Natural killer cell treated with Interleukin-12 subunit alpha and Interleukin-12 subunit beta and Interleukin-15 and Interleukin-18, amount 100 ng/mL, for 72 hours (primary cell): ENCODE measurements at places on chromosomes 2 and 18. TPM values are rescaled to one million over a fixed set of nuclear protein-coding genes. Genes with fewer than 3 reads are reported as not detected.

EMX1 gene
- total RNA-seq: not detected

- DNase-seq: no peak
Observed at GRCh38 chr2:38301969-38302702, 74.9 kb downstream of the ATL2 start.

GRCh38 chr2:25445464-25445863 lies 103.7 kb upstream of the DNMT3A start:
- no peak for DNase-seq

DNA sequence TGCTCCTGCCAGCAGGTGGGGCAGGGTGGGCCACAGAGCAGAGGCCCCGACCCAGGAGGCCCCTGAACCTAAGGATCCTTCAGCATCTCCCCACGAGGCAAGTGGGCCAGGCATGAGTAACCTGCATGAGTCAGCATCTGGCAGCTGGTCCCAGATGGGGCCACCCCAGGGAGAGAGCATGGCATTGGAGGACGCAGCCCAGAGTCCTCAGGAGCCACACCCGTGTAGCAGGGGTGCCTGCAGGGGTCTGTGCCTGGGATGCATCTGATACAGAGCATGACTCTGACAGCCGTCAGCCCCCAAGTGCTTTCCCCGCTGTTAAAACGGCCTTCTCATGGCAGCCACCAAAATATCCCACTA lies 185.6 kb upstream of the SALL3 start:
- no peak for DNase-seq

LIPG gene
- total RNA-seq: 0.19 TPM

- DNase-seq: no peak
Observed at GRCh38 chr18:43046322-43046721, 69.2 kb downstream of the RIT2 start.

GRCh38 chr18:23317975-23318675 lies 135.0 kb upstream of the RIOK3 start:
- no peak for DNase-seq

HOXD4 gene
- total RNA-seq: not detected

DNA sequence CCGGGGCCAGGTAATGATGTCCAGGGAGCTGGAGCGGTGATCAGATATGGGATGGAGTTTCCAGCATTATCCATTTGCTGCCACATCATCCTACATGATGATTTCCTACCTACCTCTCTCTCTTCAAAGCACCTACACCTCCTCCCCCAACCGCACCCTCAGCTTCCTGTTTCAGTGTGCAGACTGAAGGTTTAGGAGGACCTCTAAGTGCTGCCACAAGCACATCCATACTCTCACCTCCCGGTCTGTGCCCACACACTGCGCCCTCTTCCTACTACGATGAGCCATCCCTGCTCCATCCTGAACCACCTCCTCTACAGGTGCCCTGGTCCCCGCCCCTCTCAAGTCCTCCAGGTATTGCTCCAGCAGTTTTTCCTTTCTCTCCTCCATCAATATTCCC lies 123.7 kb downstream of the ALPK2 start:
- DNase-seq: no peak

DNA sequence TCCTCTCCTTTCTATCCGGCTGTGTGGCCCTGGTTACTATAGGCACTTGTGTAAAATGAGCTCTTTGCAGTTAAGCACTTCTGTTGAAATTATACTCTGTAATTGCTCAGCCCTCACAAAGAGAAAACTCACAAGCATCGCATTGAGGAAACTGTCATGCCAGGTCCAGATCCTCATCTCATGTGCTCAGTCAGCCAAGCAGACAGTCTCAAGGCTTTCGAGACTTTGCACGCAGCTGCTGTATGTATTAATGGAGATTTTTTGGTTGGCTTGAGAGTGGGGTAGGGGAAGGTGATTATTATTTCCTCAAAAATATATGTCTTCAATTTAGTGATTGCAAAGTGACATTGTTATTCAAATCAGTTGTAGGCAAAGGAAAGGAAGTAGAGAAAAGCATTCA lies 33.0 kb upstream of the PHLPP1 start:
- no peak for DNase-seq

LBX2 gene
- total RNA-seq: 1.5 TPM

GRCh38 chr2:196464311-196464710 lies 175.2 kb upstream of the CCDC150 start:
- DNase-seq: no peak

DNA sequence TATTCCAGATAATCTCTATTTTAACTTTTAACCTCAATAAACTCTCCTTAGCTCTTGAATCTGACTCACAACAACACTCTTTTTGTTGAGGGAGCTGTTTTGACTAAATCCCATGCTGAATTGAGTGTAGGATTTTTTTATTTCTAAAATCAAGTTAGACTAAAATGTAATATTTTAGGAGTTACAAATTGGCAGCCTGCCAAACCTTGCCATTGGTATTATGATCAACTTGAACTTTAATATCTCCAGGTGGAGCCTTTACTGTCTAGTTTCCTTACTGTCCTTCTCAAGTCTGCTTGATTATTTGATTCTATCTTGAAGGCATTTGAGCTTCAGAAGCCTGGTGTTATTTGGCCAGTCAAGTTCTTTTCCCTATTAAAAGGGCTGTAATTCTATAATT lies 8.7 kb downstream of the PIKFYVE start:
- no peak for DNase-seq

DNA sequence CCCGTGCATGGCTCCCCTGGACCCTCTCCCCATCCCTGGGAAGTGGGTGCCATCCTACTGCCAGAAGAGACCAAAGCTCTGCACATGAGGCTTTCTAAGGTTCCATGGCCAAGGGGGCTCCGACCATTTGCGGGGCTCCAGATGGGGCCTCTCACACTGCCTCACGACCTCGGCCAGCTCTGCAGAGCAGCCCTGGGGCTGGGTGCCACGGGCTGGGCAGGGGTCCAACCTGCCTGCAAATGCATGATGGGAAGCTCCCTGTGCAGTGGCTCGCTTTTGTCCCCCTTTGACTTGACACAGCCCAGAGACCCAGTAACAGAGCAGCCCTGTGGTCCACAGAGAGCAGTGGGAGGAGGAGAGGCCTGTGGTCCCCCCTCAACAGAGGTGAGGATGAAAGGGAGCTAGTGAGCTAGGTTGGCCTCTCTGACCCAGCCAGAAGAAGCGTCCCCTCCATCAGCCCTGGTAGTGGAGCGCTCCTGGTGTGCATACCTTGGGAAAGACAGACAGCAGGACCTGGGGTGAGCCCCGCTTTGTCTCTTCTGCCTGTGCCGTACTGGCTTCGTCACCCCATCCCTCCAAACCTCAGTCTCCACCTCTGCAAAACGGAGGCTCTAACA lies 174.1 kb downstream of the DDX1 start:
- DNase-seq: no peak

DNA sequence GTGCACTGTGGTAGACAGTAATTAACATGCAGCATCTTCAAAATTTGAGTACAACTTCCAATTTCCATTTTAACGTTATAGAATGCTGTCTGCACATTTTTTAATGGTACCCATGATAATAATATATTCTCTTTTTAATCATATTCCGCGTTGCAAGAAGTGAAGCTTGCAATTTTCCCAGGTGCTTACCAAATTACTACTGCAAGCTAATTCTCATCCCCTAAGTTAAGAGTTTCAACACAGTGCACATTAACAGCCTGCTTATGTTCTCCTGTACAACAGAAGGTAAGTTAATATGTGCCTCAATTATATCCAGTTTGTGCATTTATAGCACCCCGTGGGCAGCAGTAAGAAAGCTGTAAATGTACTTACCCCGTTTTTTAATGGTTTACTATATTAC lies 132.9 kb downstream of the CBLN2 start:
- DNase-seq: no peak

DNA sequence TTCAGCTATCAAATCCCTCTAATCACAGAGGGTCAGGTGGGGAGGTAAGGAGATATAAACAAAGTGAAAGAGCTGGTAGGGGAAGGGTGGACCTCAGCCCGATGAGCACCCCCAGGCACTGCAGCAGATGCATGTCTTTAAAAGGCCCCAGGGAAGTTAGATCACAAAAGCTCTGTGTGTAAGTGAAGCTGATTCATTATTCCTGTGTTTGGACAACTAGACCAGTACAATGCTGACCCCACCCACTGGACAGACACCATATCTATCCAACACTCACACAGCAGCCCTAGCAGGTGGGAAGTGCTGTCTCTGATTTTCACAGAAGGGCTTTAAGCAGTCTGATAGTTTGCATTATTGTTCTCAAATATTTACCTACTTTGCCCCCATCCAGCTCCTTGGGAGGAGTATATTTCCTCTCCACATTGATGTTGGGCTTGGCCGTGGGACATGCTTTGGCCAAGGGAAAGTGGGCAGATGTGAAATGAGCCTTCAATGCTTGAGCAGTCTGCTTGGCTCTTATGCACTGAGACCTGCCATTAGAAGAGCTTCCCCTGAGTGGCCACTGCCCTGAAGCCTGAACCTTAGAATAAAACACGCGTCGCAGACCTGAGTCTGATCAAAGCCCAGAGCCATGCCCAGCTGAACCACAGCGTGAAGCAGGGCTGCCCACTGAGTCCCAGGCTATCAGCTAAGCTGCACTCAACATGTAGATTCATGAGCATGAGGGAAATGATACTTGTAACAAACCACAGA lies 111.4 kb downstream of the COPS8 start:
- no peak for DNase-seq

GRCh38 chr18:78861706-78862105 lies 117.9 kb upstream of the SALL3 start:
- no peak for DNase-seq

- no peak for DNase-seq
Observed at GRCh38 chr2:224841910-224842309, 125.7 kb upstream of the CCDC195 start.

DNA sequence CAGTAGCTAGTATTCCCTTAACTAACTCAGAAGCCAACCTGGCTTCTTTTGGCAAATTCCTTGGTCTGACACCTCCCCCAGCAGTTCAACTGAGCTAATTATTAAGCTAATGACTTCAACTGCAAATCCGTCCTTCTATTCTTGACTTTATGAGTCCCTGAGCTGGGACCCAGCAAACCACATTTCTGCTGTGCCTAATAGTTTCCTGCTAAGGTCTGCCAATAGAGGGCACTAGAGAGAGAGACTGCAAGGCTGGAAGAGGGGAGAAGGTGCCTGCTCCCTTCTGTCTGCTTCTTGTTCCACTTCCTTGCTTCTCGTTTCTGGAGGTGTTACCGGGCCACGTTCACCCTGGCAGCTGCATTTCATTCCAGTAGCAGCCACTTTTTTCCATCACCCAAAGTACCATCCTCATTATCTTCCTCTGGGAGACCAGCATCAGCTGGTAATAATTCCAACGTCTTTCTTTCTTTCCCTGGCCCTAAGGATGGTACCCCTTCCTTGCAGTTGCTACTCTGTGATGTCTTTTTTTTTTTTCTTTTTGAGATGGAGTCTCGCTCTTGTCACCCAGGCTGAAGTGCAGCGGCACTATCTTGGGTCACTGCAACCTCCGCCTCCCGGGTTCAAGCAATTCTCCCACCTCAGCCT lies 352.0 kb downstream of the TNS1 start:
- DNase-seq: no peak

DNA sequence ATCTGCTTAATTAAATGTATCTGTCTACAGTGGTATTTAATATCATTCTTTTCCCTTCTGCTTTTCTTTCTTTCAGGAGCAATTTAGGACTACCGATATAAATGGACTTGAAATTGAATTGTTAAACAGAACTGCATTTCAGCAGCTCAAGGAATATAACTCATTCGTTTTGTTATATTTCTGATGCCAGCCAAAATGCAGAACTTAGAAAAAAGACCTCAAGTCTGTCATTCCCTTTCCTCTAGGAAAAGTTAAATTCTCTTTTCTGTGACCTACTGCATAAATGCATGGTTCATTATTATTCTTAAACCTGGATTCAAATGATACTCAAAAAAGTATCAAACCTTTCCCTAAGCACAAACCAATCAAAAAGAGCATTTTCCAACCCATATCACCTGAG lies 21.4 kb downstream of the FTCDNL1 start:
- DNase-seq: no peak

- no peak for DNase-seq
Observed at GRCh38 chr2:137255990-137256389, 490.6 kb downstream of the THSD7B start.

RAB6C gene
- total RNA-seq: not detected

DNA sequence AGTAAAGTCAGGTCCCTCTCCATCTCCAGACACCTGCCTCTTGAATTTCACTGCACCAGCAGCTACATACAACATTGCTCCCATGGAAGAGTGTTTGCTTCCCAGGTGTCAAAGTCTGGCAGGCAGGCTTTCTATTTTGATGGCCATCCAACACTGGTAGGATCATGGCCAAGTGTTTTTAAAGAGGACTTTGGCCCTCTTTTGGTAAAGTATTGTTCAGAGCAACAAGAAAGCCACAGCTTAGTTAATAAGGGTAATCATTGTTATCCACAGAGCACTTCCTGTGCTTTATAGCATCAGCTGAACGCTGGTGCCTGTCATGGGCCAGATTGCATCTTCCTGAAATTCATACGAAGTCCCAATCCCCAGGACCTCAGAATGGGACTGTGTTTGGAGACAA lies 133.2 kb downstream of the NCK2 start:
- no peak for DNase-seq

SLC14A1 gene
- 2.3 TPM for total RNA-seq

COMMD1 gene
- 44.4 TPM for total RNA-seq

DNA sequence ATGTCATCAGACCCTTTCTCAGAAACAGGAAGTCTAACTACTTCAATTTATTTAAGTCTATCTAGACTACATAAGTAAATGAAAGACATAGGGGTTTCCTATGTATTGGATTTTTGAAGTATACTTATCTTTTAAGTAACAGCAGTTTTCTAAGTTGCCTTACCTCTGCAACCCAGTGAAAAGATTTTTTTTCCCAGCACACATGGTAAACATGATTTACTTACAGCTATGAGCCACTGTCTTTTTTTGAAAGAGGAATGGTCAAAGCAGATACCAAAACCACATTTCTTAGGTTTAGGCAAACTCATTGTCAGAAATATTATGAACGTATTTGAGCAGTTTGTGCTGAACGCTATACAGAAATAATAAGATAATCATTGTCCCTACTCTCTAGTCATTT lies 78.7 kb upstream of the OTX1 start:
- DNase-seq: no peak

ARHGEF4 gene
- total RNA-seq: not detected

DNA sequence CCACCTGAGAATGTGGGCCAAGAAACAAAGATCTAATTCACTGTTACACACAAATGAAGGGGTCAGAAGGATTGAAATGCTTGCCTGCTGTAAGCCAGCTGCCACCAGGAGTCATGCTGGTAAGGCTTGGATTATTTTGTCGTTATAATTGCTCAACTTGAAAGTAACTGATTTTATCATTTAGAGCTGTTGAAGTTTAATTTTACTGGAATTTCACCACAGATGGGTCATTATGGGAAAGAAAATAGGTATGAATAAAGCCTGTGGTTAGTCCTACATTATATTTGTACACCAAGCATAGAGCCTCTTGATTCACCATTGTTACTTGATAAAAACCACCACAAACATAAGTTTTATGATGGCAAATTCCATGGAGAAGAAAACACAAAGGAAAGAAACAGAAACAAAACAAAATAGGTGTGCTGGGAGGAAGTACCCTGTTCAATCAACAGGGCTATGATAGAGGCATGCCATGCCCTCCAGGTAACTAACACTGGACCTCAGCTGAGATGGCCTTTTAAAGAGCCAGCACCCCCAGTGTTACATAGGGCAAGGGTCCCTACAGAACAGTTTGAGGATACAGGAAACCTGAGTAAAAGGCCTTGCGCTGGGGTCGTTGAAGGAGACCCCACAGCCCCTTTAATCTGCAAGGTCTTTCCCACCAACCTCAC lies 3.0 kb downstream of the CLEC4F start:
- no peak for DNase-seq

DSG2 gene
- not detected for total RNA-seq
